ENCODE measurements at places on chromosomes 3 and 15.

DNA sequence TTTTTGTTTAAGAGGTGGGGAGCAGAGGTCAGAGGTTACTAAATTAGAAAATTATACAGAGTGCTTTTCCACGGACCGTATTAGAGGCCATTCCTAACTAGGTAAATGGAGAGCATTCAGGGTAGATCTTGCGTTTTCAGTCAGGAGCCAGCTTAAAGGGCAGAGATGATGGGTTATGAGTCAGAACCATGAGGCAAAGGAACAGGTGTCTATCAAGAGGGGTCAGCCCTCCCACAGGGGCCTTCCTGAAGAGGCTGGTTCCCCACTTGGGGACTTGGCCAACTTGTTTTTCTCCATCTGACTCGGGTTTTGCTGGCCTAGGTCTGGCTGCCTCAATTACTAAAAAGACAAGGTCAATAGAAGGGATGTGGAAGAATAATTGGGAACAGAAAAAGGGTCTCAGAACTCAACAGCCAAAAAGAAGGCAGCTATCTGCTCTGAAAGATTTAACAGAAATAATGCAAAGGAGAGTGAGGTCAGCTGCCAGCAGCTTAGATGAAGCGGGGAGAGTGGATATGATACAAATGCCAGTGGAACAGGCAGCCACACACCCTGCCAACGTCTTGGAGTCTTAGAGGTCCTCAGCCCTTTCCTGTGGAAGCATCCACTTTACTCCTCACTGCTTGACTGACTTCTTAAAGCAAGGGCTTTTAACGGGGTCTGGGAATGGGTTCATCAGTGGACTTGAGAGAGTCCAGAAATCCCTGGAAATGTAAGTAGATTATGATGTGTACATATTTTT is 17.6 kb downstream of the MTMR14 start:
- no peak for DNase-seq

DNA sequence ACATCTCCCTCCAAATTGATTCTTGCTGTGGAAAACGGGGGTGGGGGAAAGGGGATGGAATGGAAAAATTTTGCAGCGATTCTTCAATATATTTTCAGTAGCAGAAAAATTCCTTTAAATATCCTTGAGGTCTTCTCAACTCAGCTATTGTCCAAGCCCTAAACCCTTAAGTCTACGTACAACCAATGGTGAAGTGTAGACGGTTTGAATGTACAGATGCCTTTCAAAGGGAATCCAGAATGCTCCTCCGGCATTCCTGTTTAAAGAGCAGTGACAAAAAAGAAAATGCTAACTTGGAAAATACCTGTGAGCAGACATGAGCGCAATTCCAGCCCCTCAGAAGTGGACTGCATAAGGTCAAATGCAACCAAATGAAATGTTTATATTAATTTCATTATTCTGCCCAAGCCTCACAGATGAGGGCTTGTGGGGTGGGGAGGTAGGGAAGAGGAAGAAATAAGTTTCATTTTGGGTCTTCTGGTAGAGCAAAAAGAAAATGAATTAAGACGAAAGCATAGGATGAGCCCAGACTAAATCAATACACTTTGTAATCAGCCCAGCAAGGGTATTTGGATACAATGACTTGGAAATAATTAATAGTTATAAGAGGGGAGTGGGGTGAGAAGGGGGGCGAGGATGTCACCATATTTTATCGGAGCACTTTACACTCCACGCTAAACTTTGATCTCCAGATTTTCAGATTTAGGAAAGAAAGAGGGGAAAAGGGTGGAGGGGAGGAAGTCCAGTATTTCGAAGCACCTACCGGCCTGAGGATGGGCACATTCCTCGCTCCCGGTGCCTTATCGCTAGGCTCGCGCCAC is 2.7 kb downstream of the FOXP1 start:
- no peak for DNase-seq

DNA sequence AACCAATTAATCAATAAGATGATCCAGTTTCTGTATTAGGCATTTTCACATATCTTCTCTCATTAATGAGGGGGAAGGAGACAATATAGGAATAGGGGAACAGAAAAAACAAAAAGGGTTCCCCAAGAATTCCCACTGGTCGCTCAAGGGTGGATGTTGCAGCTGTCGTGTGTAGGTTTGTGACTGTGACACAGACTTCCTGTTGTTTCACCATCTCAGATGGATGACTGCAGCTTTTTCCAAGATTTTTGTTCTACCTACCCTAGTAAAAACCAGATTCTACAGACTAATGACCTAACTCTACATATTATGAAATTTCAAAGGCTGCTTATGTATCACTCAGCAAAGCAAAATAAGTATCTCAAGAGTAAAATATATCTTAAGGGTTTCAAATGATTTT is 73.7 kb upstream of the MB21D2 start:
- no peak for DNase-seq

- DNase-seq: peak; percentile 27
Measured at GRCh38 chr3:167740961-167741587, 5.6 kb downstream of the SERPINI1 start.

DNA sequence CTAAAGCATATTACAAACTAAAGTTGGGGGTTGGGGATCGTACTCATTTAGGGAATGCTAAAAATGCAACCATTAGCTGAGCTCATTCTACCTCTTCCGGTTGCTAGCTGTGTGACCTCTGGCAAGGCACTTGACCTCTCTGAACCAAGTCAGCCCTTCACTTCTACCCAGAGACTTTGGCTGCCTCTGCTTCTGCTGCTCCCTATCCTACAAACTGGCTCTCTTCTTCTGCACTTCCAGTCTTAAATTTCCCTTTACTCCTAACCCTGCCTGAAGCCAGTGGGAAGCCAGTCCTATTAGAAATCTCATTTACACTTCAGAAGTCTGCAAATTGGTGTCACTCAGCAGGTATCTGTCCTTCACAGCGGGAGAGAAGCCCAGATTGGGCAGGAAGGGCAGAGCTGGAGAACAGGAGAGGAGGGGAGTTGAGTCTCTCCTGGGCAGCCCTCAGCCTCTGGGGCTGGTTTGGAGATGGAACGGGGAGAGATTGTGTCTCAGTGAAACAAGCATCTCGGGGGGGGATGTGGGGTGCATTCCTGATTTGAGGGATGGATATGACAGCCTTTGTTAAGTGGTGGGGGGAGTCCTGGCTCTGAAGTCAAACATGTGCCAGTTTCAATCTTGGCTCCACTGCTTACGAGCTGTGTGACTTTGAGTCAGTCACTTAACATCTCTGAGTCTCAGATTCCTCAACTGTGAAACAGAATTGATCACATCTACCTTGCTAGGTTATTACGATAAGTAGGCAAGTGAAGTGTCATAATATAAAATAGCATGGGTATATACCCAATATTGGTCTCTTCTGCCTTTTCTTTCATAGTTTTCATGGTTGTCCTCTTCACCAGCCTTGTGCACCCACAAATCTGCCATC is 7.8 kb upstream of the AEN start:
- no peak for DNase-seq

DNA sequence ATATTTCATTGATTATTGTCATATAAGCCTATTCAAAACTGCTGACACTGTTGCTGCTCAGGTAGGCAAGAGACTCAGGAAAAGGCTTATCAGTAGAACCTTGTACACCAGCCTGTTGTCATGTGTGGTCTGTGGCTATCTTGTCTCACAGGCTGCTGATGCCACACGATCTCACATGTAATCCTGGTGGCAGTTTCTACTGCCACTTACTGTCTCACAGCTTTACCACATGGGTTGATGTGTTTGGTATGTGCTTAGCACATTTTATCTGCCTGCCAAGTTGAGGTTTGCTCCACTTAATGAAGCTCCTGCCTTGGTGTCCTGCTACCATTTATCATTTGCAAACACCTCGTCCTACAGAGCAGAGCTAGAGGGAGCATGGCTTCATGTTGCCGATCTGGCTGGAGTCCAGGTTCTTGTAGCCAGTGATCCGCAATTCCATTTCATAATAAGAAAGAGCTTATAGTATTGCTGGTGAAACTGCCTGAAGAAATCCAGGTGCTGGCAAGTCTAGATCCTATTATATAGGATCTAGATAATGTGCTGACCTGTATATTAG is 637.9 kb downstream of the NLGN1 start:
- DNase-seq: no peak

- DNase-seq: no peak
Measured at GRCh38 chr15:36156879-36157427, 422.5 kb upstream of the CDIN1 start.

DNA sequence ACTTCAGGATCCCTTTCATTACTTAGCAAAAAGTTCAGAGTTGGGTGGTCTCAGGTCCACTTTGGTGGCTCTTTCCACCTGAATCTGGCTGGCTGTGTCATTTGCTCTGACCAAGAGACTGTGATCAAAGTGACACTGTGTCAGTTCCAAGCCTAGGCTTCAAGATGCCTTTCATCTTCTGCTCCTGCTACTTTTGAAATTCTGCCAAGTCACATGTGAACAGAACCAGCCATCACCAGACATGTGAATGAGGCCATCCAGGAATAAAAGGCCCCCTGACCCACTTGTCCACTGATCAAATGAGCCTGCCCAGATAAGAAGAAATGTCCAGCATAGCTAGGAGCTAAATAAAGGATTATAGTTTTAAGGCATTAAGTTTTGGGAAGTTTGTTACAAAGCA is 132.2 kb downstream of the OSBPL10 start:
- DNase-seq: no peak

GRCh38 chr3:158733656-158734055 is 1.4 kb upstream of the RARRES1 start:
- DNase-seq: no peak

- DNase-seq: no peak
Measured at GRCh38 chr3:48397767-48398681, 26.0 kb downstream of the FBXW12 start.

GRCh38 chr3:3603351-3603750 is 195.9 kb upstream of the LRRN1 start:
- DNase-seq: no peak

- no peak for DNase-seq
Measured at GRCh38 chr15:67372543-67372942, 118.0 kb downstream of the IQCH start.

DNA sequence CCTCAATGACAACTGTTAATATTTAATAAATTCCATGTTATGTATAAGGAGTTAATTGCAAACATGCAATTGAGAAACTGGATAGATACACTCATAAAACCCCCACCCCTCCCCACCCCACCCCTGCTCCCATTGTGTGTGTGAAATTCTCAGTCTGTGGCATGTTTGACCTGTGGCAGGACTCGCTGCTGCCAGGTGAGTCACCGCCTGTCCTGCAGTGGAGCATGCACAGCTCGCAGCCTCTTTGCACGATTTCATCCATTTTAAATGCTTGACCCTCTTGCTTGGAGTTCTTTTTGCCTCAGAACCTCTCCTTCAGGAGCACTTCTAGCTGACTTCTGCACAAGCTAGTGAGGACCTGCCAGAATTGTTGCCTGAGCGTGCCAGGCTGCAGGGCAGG is 5.3 kb upstream of the APEH start:
- no peak for DNase-seq

GRCh38 chr3:50580683-50581458 is 11.5 kb downstream of the HEMK1 start:
- no peak for DNase-seq

GRCh38 chr3:153463895-153464294 is 301.9 kb downstream of the RAP2B start:
- no peak for DNase-seq

DNA sequence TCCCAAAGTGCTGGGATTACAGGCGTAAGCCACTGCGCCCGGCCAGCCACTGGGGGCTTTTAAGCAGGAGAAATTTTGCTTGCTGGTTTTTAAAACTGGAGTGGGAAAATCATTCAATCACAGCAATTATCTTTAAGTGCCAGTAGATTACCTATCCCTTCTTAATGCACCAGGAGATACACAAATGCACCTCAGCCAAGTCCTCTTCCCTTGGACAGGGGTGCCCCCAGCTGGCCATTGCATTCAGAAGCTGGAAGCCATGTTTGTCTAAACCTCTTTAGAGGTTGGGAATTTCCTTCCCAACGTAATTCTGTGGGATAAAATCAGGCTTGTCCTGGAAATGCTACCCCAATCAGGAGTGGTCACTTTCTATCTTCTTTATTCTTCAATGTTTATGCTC is 26.6 kb downstream of the MIX23 start:
- peak; percentile 8 for DNase-seq

DNA sequence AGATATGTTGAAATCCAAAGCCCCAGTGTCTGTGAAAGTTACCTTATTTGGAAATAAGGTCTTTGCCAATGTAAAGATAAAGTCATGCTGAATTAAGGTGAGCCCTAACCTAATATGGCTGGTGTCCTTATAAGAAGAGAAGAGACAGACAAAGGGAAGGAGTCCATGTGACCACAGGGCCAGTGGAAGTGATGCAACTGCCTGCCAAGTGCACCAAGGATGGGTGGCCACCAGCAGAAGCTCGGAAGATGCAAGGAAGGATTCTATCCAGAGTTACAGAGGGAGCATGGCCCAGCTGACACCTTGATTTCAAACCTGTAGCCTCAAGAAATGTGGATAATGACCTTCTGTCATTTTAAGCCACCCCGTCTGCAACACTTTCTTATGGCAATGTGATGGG is 35.3 kb upstream of the PGPEP1L start:
- no peak for DNase-seq

GRCh38 chr15:41992151-41992802 is 19.9 kb upstream of the EHD4 start:
- DNase-seq: no peak

GRCh38 chr3:122794779-122795673 is at the start of gene SLC49A4:
TSS of gene SLC49A4 (plus strand) at chr3:122795069. CDS start at chr3:122795193, 124 bp downstream.
- DNase-seq: peak; percentile 85

GRCh38 chr3:152192050-152192449 is 76.7 kb upstream of the MBNL1 start:
- no peak for DNase-seq

DNA sequence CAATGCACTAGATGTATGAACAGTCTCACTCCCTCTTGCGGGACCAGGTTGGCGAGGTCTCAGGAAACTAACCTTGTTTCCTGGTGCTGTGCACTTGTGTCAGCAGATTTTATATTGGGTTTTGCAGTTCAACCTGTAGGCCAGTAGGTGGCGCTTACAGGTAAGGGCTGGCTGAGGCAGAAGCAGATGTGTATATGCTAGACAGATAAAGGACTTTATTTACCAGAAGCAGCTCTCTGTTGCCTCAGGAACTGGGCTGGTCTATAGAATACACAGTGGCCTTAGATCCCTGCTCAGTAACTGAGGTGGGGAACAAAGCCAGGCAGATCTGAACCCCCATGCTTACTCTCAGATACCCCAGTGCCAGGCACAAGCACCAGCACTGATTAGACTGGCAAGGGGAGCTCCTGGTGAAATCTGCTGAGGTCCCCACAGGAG is 296.8 kb downstream of the DOCK3 start:
- DNase-seq: peak; percentile 58

DNA sequence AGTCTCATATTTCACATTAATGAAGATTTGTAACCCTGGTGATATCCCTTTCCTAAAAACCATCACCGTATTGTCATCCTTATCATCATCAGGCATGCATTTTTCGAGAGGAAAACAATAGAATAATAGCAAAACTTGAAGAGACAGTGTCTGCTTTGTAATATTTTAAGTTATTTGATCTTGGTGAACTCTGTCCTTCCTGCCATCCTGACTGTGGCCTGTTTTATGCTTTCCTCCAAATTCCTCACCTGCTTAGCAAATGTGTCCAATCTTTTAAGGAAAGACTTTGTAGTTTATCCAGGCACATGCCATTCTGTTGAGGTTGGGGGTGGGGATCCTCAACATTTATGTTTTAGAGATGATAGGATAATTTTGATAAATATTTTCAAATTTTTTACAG is 306.1 kb upstream of the COL8A1 start:
- DNase-seq: no peak

- DNase-seq: no peak
Measured at GRCh38 chr15:94937242-94937641, 705.9 kb downstream of the MCTP2 start.

GRCh38 chr3:13457593-13457992 is 22.5 kb upstream of the HDAC11 start:
- no peak for DNase-seq

- no peak for DNase-seq
Measured at GRCh38 chr15:52464040-52464439, 64.6 kb downstream of the MYO5A start.

GRCh38 chr15:70252951-70253320 is 155.2 kb upstream of the TLE3 start:
- DNase-seq: no peak

Measured in CD4-positive, alpha-beta T cell treated with Interferon gamma for 1 hour (primary cell).